ENCODE measurements at places on chromosomes 12 and 14.

GRCh38 chr14:68841016-68841809 lies 48.3 kb upstream of the ZFP36L1 start:
- no peak for DNase-seq

DNA sequence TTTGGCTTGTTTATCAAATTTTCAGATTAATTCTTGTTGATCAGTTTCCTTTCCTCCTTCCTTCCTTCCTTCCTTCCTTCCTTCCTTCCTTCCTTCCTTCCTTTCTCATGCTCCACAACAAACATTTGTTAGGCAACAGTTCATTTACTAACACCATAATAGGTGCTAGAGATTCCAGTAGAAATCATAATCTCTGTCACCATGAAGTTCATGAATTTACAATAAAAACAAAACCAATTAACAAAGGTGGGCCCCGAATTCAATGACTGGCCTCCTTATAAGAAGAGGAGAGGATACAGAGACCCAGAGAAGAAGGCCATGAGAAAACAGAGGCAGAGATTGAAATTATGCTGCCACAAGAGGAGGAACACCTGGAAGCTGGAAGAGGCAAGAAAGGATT lies 266.9 kb upstream of the GARIN6 start:
- no peak for DNase-seq

DNA sequence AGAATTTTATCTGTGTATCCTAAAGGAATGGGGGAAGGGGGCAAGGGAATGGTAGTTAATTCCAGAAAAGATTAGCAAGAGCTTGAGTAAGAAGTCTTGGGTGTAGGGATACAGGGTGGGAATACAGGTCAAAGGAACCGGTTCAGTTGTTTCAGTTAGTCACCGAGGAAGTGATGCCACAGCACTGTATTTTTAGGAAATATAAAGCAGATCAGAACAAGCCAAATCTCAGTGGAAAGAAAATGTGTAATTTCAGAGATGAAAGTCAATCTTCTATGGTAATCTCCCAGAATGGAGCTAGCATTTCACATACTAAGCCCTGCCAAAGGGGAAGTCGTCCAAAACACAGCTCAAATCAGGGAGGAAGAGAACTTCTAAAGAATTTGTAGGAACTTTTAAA lies 4.7 kb upstream of the TUBA1C start:
- no peak for DNase-seq

DNA sequence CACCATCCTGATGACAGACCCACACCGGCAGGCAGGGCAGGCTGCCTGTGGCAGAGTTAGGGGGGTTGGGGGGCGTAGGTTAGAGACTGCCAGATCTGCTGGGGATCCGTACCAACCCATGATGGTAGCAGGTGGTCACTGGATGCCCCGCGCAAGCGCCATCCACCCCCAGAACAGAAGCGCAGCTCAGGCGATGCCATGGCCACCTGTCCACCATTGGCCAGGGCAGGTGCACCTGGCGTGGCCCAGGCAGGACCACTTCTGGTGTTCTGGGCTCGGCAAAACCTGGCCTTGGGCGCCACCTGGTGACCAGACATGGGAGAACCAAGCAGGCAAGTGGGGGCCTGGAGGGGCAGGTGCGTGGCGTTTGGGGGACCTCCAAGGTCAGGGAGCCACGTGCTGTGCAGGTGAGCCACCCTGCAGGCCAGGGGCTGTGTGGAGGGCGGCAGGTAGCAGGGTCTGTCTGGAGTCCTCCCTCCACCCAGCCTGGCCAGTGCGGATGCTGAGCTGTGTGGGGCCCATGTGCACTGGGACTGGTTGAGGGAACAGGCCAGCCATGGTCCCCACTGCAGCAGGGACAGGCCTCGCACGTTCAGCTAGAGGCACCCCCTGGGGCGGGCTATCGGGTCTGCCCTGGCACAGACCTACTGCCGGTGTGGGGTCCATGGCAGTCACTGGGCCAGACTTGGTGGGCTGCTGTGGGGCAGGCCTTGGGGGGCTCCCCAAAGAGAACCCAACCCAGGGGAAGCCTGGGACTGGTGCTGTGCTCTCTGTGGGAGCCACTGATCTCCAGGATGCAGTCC lies 15.6 kb downstream of the BAG5 start:
- DNase-seq: no peak

GRCh38 chr12:1234073-1234472 lies 243.1 kb downstream of the ERC1 start:
- no peak for DNase-seq

DNA sequence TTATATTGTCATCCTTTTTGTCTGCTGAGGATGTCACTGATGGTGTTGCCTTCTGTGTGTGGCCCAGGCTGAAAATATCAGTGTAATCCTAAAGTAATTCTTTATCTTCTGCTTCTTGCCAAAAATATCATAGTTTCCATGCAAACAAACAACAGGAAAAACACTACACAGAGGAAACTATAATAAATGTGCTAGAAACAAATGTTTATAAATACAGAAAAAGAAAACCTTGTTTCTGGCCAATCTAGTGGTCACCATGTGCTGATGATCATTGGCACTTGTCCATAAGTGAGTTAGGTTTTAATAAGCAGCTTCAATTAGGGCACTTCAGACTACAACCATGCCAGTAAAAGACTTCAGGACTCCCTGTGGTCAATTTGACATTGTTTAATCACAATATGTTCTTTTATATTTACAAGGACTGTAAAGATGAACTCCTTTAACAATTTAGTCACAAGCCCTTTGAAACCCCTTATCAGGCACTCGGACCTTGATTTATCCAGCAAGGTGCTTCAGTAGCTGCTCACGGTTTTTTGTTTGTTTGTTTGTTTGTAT lies 124.8 kb downstream of the TMTC3 start:
- no peak for DNase-seq

GRCh38 chr12:132364348-132364902 lies 35.0 kb upstream of the GALNT9 start:
- DNase-seq: no peak

GRCh38 chr12:127293507-127294310 lies 973.3 kb upstream of the TMEM132C start:
- DNase-seq: no peak

DNA sequence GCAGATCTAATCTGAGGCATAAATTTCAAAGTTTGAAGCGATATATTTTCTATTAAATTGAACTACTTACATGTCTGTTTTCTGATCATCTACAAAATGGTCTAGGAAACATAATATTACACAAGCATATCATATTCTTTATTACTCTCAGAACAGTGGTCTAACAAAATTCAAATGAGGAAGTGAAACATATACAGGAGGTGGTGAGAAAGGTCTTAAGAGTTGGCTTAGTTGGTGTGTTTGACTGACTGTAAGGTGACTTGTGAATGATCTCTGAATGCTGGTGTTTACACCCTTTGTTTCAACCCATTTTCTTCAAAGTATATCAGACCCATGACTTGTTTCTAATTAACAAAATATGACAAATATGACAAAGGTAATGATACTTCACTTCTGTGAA lies 1156.8 kb downstream of the SLC16A7 start:
- DNase-seq: no peak

- no peak for DNase-seq
Measured at GRCh38 chr12:103350116-103350515, 145.7 kb downstream of the C12orf42 start.

- no peak for DNase-seq
Measured at GRCh38 chr12:14279845-14280244, 85.6 kb upstream of the ATF7IP start.

Data from SIG-M5 (cell line).